ENCODE measurements at places on chromosomes 3 and 15.

GRCh38 chr15:41583795-41584194 lies 24.8 kb downstream of the TYRO3 start:
- DNase-seq, result no peak

- no peak for DNase-seq
Measured at GRCh38 chr3:46603446-46604046, 8.8 kb upstream of the FAM240A start.

- DNase-seq, result no peak
Measured at GRCh38 chr3:155233213-155233612, 60.3 kb downstream of the STRIT1 start.

- DNase-seq, result no peak
Measured at GRCh38 chr3:151421938-151422337, 37.4 kb upstream of the P2RY12 start.

DNA sequence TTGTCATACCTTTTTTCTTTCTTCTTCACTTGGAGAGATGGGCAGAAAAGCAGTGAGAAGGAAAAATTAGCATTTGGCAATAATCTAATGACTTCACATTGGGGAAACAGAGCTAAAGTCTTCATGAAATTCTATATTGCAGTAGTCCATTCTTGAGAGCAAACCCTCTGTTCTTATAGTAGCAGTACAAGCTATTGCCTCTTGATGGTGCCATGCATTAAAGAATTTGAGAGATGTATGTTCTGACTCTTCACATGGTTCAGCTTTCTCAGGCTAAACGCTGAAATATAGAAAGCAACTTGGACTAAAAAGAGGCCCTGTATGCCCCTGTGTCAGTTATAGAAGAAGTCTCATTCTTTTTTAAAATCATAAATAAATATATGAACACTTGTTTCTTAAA lies 36.0 kb downstream of the PHLDB2 start:
- DNase-seq, result no peak

GRCh38 chr3:143243686-143244085 lies 124.1 kb downstream of the CHST2 start:
- no peak for DNase-seq

DNA sequence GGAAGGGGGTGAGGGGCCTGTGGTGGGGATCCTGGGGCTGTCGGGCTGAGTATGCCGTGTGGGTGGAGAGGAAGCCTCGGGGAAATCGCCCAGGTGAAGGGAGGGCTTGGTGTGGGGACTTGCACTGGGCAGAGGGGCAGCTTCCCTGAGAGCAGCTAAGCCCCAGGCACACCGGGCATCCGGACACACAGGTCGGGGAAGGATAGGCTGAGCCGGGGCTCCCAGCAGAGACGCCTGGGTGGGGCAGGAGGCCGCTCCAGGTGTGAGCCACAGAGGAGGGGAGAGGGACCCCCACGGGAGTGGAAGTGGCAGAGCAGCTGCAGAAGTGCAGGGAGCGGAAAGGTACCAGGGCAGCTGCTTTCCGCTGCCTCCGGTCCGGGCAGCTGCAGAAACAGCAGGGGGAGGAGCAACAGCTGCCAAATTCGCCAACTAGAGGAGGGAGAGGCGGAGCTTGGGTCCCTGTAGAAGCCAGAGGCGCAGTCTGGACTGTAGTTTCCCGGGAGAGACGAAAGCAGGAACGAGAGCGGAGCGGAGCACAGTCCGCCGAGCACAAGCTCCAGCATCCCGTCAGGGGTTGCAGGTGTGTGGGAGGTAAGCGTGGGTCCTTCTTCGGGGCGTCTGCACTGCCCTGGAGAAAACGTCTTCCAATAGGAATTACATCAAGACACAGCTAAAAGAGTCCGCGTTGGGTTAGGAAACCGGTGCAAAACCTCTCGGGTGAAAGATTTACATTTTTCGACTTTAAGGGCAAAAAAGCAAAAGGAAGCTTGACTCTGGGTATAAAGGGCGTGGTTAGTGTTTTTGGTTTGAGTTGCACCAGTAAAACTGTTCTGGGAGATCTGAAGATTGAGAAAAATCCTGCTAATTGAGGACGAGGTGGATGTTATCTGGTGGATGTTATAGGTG lies at the start of gene SERPINI1:
Gene SERPINI1 (plus strand): TSS at position 489 of the 906 bp plus-strand sequence. CDS start 53,408 bp downstream, outside the sequence.
- peak; percentile 55 for DNase-seq

DNA sequence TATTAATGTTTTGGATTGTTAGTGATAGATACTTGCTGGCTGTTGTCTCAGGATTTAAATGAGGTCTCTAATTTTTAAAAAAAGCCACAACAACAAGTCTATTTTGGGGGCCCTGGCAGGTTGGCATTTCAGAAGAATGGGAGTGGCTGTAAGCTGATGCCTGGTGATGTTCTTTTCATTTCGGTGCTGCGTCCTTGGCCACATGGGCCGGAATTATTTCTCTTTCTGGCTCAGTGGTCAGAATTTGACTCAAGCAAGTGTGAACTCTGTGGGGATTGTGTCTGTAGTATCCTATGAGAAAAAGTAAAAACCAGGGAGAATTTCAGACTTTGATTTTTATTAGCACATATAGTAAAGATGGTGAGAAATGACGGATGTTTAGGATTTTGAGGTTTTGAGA lies 203.0 kb downstream of the AKAP13 start:
- DNase-seq, result no peak

Data from stimulated activated CD4-positive, alpha-beta T cell treated with anti-CD3 and anti-CD28 coated beads, Interleukin-15, amount 100 ng/mL, for 1 hour (primary cell).